Skin of body (tissue), 3 donors: ENCODE measurements at places on chromosomes 12 and 14. TPM values are rescaled to one million over a fixed set of nuclear protein-coding genes. Genes with fewer than 3 reads are reported as not detected.

GRCh38 chr14:24903337-24903736, 146.6 kb downstream of the STXBP6 start:
- no peak for DNase-seq

DNA sequence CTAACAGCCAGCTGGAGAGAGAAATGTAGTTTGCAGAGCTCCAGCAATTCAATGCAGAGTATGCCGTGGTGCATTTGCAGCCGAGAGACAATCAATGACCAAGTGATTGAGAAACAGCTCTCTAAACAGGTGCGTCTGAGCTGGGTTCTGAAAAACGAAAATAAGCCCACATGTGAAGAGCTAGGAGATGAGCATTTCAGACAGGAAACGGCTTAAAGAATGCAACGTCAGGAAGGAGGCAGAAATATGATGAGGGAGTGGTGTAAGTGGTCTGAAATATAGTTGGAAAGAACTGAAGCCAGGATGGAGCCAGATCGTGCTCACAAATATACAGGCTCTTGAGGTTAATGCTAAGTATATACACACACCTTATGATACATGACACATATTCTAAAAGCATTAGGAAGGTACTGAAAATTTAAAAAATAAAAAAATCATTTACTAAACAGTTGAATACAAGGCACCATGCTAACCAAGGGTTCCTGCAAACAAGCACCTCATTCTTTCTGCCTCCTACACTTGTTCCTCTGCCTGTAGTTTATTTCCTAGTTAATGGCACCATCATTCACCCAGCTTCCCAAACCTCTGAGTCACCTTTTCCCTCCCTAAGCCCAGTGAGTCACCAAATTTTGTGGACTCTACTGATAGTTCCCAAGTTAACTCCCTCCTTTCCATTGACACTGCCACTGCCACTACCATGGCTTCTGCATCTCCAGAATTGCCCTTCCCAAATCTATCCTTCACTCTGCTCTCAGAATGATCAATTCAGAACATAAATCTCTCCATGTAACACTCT, 2.3 kb upstream of the GARIN2 start:
- no peak for DNase-seq

- DNase-seq, result no peak
These were observed 238.7 kb downstream of the AKAP6 start for GRCh38 chr14:32567543-32568384.

DNA sequence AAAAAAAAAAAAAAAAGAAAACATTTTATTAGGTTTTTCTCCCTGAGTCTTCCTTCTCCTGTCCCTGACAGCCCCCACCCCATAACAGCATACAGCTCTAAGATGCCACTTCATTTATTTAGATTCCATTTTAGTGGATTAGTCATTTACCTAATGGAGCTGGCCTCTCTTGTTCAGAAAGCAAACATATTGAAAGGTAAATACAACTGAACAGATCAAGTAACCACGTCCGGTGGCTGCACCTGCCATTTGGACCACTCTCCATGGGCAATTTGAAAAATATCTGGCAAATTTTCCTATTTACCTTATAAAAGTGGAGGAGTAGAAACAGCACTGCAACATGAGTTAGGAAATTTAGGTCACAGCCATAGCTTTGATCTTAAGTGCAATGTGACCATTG, 254.6 kb downstream of the C12orf42 start:
- no peak for DNase-seq

GRCh38 chr12:7610006-7610405, 55.7 kb downstream of the APOBEC1 start:
- DNase-seq, result no peak

DNA sequence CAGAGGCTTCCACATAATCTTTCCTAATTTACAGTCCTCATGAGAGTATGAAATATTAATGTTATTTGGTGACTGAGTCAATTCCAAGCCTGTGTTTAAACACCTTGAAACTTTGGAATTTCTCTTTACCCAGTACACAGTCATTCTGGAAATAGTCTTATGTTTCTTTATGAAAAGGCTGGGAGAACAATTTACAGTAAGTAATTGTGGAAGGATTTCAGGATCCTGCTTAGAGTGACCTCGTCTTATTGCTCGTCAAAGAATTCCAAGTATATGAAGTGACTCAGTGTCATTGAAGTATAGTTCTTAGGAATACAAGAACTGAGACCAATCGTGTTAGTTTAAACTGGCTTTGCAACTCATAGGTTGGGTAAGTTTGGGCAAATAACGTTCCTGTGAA, 634.2 kb downstream of the SLC16A7 start:
- DNase-seq, result no peak

GRCh38 chr14:94021416-94022157, 4.6 kb upstream of the OTUB2 start:
- no peak for DNase-seq

DNA sequence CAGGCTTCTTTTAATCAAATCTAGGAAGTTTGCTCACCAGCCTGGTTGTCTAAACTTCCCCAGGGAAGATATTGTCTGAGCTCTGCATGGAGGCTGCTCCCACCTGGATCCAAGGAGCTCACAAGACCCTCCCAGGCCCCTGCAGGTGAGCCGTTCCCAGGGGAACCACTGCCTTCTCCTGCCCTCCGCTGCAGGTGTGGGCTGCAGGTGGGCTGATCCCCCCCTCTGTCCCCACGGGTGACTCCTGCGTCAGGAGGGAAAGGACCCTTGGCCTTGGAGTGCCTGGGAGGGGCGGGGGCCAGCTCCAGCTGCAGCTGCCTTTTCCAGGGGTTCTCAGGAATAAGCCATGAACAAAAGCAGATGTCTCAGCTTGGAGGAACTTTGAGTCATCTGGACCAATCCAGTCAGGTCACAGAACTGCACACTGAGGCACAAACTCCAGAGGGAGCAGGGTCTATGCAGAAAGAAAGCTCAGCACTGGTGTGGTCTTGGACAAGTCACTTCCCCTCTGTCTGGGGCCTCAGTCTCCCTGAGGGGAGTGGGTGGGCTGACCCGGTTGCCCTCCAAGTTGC, 246.6 kb upstream of the RTL1 start:
- DNase-seq, result no peak

GRCh38 chr14:79842270-79842669, 369.0 kb downstream of the DIO2 start:
- DNase-seq, result no peak

DNA sequence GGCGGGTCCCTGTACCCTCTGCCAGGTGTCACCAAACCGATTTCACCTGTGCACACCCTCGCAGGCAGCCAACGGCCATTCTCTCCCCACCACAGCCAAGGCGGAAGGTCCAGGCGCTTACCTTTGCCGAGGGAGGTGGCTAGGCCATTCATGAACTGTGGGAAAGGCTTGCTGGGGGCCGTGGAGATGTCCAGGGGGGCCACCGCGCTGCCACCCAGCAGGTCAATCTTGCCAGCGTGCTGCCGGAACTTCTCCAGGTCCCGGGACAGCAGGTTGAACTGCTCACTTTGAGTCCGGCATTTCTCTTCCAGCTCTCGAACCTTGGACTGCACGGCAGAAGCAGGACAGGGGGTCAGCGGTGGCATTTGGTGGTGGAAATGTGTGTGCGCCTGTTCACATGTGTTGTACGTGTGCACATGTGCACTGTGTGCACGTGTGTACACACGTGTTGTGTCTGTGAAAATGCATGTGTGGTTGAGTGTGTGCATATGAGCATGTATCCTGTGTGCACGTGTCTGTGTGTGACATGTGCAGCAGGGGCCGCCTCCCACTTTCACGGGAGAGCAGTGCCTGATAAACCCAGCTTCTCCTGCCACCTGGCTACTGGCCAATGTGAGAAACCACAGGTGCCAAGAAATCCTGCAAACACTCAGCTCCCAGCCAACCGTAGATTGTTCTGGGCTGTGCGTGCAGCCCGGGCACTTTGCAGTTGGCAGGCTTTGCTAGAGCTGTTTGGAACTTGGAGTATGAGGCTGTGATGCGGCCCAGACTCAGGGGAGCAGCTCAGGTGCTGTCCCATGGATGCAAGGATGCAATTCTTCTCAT, 118.9 kb downstream of the PIWIL1 start:
- no peak for DNase-seq

GRCh38 chr14:64053694-64054669, 201.2 kb downstream of the SYNE2 start:
- DNase-seq, result no peak

GRCh38 chr14:98919434-98919833, 352.6 kb downstream of the BCL11B start:
- no peak for DNase-seq

GRCh38 chr14:54782751-54783659, 119.6 kb downstream of the GCH1 start:
- no peak for DNase-seq

- peak; percentile 67 for DNase-seq
These were observed 11.0 kb downstream of the ZNF219 start for GRCh38 chr14:21087294-21088091.

- no peak for DNase-seq
These were observed 36.0 kb downstream of the SLC8A3 start for GRCh38 chr14:70152704-70153103.

DNA sequence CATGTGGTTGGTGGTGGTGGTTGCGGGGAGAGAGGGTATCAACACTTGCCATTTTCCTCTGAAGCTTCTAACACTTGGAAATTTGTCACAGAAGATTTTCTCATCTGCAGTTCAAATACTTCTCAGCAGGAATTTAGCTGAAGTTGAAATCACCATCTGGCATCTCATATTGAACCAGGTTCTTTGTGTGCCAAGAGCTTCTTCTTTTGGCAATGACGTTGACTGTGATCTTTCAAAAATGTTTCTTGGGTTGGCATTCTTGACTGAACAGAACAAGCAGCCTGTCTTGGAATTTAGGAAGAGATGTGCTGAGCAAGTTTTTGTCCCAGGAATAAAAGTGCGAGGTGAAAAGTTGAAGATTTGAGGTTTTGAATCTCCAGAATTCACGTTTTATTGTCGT, 8.7 kb upstream of the NIN start:
- no peak for DNase-seq

DNA sequence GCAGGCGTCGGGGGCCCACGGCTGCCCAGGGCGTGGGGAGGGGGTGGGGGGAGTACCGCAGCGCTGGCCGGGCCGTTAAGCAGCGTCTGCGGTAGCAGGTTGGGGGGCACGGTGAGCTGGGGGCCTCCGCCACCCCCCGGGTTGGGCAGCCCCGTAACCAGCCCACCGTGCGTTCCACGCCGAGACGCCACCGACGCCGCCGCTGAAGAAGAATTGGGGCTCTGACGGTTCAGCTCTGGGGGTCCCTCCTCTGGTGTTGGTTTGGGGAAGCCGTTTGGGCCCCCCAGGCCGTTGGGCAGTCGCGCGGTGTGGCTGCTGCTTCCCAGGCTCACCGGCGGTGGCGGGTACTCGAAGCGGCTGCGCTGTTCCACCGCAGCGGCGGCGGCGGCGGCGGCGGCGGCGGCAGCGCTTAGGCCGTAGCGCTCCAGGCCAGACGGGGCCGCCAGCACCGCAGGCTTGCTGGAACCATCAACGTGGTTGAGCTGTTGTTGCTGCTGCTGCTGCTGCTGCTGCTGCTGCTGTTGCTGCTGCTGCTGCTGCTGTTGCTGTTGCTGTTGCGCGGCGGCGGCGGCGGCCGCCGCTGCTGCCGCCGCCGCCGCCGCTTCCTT, 1.5 kb downstream of the IRF2BPL start:
- DNase-seq, result no peak

GRCh38 chr14:99572173-99572999, 31.6 kb downstream of the CCDC85C start:
- DNase-seq, result no peak

- no peak for DNase-seq
These were observed 37.8 kb upstream of the DYNC1H1 start for GRCh38 chr14:101926620-101927019.

GRCh38 chr14:104524726-104525125, 54.8 kb upstream of the C14orf180 start:
- DNase-seq, result no peak

DNA sequence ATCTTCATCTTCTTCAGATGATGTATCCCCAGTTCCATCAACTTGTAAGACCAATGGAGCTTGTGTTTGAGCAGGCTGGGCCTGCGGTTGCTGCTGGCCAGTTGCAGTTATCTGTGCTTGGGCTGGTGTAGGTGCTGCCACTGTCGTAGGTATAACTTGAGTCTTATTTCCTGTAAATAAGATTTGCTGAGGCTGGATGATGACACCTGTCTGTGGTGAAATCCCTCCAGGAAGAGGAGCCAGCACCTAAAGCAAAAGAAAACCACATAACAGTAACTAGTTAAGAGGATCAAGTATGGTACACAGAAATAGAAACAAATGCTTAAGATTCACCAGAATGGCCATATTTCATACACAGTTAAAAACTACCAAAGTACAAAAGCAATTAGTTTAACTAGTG, 28.2 kb downstream of the GTF2A1 start:
- no peak for DNase-seq

- DNase-seq, result no peak
These were observed 150.1 kb upstream of the LRIG3 start for GRCh38 chr12:59070322-59070933.

DNA sequence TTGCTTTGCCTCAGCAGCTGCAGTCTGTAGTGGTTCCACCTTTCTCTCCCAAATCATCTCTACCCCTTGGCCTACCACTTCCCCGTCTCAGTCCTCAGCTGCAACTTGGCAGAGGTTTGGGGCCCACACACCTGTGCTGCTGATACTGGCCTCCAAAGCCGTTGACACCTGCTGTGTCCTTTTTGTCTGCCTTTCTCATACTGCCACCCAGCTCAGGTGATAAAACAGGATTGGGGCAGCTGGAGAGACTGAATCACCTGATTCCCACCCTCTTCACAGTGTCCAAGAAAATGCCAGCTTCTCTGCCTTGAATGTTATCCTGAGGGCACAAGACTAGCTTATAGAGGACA, 103.7 kb downstream of the ETV6 start:
- DNase-seq, result no peak

GRCh38 chr14:61151251-61151650, 129.9 kb downstream of the TMEM30B start:
- no peak for DNase-seq

- no peak for DNase-seq
These were observed 128.5 kb upstream of the ATF1 start for GRCh38 chr12:50635364-50635763.

GRCh38 chr12:92432724-92433441, 269.9 kb upstream of the PLEKHG7 start:
- DNase-seq, result no peak

GRCh38 chr14:103157969-103158368, 34.7 kb downstream of the TNFAIP2 start:
- DNase-seq, result no peak

DNA sequence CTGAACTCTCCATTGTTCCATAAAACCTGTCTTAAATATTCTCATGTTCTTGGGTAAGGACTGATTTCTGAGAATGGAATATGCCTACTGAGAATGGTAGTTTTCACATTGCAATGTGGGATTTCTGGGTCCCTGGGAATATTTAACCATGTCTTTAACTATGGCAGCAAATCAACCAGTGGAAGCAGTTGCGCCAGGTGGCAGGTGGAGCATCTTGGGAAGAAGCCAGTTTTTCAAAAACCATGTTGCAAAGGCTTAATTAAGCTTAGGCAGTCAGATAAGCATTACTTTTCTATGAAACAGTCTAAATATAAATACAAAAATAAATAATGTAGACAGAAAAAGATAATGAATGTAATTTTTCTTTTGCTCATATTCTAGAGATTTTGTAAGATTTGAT, 448.1 kb downstream of the ADAMTS20 start:
- no peak for DNase-seq

JKAMP gene
- total RNA-seq, result 57.7 TPM

GALNT9 gene
- 0.20 TPM for total RNA-seq

PTGDR gene
- total RNA-seq, result 0.39 TPM

CEBPE gene
- 1.5 TPM for total RNA-seq

TXNDC16 gene
- total RNA-seq, result 12.0 TPM

TAS2R50 gene
- total RNA-seq, result 6.1 TPM

LHX5 gene
- not detected for total RNA-seq

SLC24A4 gene
- total RNA-seq, result 0.49 TPM

IL22 gene
- not detected for total RNA-seq

COCH gene
- total RNA-seq, result 7.9 TPM

TTC9 gene
- 2.3 TPM for total RNA-seq

CLEC4D gene
- total RNA-seq, result 0.99 TPM

WNT1 gene
- not detected for total RNA-seq

PZP gene
- total RNA-seq, result 0.20 TPM

MYO1H gene
- total RNA-seq, result 2.4 TPM
